Brain pericyte (primary cell): ENCODE measurements at places on chromosomes 2 and 18.
A peak's percentile ranks its signal among the peaks of the same experiment; 100 is the strongest.

GRCh38 chr2:60106836-60107529 is 446.5 kb downstream of the BCL11A start:
- no peak for DNase-seq

- DNase-seq = no peak
Measured at GRCh38 chr2:105753380-105753779, 8.7 kb downstream of the NCK2 start.

DNA sequence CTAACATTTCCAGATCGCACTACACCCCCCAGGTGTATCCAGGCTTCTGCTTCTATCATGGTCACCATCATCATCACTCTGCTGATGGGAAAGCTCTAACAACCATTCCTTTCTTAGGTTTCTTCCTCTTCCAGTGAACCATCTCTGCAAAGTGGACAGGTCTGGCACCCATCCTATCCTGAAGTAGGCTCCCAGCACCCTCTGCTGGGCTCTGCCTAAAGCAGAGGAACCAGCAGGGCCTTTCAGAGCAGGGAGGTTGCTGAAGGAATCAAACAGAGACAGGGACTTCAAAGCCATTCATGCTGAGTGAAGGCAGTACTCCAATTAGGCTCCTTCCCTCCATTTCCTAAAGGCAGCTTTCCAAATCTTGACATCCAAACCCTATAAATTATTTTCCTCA is 27.2 kb upstream of the SATB2 start:
- no peak for DNase-seq

DNA sequence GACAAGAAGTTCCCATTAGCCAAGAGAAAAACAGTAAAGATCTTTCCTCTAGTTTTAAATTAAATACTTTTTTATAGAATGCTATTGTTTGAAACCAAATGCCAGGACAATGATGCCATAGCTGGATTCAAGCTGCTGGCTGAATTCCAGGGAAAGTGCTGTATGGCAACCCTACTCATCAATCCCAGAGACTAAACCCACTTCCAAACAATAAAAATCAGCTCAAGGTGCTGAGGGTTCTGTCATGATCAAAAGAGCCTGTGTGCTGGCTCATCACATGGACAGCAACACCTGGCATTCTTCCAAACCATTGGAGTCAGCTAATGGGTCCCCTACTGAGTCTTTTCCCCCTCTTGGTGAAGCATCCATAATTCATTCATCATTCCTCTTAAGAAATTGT is 53.7 kb upstream of the PARD3B start:
- no peak for DNase-seq

DNA sequence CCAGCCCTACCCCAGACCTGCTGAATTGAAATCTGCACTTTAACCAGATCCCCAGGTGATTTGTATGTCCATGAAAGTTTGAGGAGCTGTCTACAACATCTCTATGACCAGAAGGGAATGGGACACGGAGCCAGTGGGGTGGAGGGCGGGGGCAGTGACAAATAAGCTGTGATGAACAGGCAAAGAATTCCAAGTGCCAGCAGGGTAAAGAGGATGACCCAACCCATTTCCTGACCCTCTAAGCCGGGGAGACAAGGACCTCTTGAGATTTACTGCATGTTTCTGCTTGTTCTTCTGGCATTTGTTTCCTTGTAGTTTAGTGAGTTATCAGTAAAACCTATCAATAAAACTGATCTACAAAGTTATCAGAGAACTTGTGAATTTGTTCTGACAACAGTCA is 8.7 kb downstream of the TET3 start:
- no peak for DNase-seq

GRCh38 chr2:222142027-222142426 is 156.8 kb downstream of the PAX3 start:
- no peak for DNase-seq

DNA sequence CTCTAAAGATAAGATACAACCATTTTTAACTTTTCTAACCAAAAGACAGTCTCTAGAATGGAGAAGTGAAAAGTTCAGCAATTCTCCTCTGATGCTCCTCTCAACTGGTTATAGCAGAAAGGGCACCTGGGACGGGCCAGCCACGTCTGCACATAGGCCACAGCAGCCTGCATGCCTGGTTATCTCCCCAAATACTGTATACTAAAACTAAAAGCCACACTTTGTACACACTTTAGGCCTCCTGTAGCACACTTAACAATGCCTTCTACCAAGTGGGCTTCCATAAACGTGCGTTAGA is 179.1 kb downstream of the ANKRD44 start:
- no peak for DNase-seq

GRCh38 chr2:172972005-172972619 is 103.5 kb upstream of the MAP3K20 start:
- DNase-seq = no peak

DNA sequence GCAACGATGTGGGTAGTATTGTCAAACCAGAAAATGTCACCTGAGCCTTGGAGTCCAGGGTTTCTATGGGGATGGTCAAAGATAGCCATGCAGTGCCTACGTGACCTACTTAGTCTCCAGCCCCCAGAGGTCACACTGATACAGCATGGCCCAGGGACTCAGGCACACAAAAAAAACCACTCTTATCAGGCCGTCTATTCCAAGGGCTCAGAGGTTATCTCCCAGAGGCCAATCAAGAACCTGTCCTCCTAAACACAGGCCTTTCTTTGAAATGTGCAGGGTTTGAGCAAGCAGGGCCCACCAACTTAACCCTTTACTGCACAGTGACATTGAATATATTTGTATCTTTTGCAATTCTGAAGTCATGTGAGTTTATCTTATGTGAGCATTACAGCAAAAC is 82.7 kb downstream of the MRO start:
- no peak for DNase-seq

GRCh38 chr2:156933645-156934225 is 323.8 kb upstream of the GALNT5 start:
- DNase-seq = no peak

DNA sequence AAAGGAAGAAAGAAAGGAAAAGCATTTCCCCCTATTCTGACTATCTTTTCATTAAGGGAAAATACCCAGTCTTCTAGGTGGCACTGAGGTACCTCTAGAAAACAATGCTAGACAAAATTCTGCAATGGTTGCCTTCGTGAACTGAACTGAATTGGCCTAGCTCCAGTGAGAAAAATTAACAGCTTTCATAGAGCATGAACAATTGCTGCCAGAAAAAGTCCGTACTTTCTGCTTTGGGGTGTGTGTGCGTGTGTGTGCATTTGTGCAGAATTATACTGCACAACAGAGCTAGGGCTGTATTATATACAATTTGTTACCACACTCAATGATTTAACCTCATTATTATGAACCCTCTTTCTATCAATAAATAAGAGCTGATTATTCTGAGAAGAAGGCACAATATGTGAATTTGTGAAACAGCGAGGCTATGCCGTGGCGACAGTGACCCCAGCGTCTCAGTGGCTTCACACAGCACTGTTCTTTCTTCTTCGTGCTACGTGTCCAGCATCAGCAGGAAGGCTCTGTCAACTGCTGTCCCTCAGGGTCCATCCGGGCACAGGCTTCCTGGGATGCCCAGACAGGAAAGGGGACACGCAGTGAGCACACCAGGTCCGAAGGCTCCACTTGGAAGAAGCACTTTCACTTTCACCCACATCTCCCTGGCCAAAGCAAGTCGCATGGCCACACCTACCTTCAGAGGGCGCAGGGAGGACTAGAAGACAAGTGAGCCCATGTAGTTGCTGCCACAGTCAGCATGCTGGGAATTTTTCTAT is 47.5 kb downstream of the PTGR3 start:
- no peak for DNase-seq

- no peak for DNase-seq
Measured at GRCh38 chr2:71784734-71785511, 331.6 kb downstream of the DYSF start.

DNA sequence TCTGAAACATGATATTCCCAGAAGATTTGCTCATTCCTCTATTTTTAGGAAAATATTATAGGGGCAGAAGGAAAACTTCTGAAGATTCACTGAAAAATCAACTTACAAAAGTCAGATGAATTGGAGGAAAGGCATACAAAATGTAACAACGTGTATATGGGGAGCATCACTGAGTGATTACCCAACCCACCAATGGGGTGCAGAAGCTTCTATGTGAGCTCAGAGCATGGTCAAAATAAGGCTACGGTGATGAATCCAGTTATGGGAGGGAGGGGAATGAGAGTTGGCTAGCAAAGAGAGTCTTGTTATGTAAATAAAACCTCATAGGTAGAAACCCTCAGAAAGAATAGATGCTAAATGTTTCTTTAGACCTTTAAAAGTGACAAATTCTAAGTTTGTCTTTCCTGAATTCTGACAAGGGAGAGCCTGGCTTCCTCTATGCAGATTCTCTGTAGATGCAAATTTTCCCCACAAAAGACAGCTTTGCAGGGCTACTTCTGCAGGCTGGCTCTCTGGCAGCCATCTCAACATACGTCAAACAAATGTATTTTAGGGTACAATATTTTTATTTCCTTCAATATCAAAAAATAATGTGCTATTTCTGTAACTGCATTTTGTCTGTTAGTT is 171.4 kb upstream of the NDUFV2 start:
- DNase-seq = no peak

GRCh38 chr2:199693861-199694260 is 157.1 kb downstream of the FTCDNL1 start:
- no peak for DNase-seq

DNA sequence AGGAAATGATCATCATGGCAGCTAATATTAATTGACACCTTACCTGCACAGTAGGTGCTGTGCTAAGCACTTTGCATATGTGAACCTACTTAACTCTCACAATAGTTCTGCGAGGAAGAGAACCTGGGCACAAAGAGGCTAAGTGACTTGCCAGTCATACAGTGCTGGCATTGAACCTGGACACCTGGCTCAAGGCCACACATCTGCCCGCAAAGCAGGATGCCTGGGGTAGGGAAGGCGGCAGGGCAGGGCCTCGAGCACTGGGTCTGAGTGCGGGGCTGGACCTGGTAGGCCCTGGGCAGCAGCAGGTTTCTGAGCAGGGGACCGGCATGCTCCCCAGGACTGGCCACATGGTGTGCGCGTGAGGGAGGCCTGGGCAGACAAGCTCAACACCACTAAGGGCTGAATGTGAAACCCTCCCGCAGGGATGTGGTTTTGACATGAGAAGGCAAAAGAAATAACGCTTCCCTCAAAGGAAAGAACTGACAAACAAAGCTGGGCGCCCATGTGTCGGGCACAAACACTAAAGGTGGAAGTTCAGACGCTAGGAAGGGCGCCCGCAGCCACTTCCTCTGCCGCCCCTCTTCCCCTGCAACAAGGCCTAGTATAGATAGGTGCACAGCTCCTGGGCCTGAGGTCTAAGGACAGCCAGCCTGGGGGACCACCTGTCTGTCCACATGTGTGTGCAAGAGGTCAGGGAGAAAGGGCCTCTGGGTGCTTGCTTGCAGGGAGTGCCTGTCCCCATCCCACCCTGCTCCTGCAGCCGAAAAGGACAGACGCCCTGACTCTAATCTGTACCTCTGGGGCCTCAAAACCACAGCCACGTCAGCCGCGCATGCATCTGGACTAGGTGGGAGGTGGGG is 92.5 kb downstream of the ZFP36L2 start:
- DNase-seq = no peak

DNA sequence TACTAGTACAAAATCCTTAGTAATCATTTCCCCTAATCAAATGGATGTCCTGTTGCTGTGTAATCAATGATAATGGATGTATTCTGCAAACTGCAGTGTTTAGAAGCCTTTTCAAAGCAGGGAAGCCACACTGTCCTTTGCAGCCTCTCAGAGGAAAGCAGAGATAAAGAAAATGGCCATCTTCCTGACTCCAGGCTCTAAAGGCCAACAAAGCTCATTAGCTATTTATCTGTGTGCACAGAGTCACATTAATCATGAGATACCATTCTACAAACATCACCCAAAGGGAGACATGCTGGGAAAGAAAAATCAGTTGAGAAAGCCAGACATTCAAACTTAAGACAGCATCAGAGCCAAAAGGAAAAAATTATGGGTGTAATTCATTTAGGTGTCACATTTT is 165.0 kb downstream of the RAD51AP2 start:
- no peak for DNase-seq

GRCh38 chr2:96209011-96209728 is 543 bp upstream of the STARD7 start:
- no peak for DNase-seq

GRCh38 chr2:172693037-172693436 is 42.6 kb upstream of the RAPGEF4 start:
- DNase-seq = peak; percentile 85

DNA sequence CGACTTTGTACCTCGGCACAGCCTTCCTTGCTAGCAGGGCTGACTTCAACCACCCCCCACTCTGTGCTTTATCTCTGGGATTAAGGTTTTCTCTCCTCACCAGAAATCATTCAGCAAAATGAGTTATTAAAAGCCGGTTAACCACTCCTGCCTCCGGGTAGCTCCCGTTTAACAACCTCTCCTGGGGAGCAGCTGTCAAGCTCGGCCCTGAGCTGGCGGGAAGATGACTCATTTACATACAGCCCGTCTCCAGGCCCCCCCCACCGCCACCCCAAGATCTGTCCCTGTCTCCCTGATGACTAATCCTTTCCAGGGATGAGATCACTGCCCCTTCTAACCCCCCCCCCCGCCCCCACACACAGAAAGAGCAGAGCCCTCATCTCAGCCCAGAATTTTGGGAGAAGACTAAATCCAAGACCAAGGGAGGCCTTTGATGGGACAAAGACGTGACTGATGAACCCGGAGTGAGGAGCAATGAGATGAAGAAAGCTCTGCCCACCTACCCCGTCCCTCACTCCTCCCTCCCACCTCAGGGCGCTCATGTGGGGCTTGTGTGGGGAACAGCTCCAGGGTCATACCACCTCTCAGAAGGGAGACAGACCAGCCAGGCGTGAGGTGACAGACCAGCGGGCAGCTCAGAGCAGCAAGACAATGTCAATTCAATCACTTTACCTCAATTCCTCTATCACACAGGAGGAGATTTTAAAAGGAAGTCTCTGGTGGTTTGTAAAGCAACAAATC is 131.4 kb downstream of the MSH2 start:
- no peak for DNase-seq

DNA sequence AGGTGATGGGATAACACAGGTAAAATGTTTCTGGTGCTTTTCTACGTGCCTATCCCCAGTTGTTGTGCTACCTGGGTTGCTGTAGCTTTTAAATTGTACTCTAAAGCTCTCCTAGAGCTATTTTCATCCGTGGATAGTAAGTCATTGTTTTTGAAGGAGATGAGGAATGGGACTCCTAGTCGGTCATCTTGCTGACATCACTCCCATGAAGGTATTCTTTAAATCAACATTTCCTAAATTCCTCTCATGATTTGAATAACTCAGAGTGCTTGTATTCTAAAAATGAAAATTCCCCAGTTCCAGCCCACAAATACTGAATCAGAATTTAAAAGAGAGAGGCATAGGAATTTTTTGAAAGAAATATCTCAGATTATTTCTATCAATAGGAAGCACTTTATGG is 44.3 kb downstream of the CCDC148 start:
- DNase-seq = no peak

- no peak for DNase-seq
Measured at GRCh38 chr18:8744038-8744437, 38.7 kb downstream of the MTCL1 start.
